NCI-H526 treated with DMSO at 0.1 percent for 48 hours (cell line): ENCODE measurements at places on chromosomes 5 and 9.

DNA sequence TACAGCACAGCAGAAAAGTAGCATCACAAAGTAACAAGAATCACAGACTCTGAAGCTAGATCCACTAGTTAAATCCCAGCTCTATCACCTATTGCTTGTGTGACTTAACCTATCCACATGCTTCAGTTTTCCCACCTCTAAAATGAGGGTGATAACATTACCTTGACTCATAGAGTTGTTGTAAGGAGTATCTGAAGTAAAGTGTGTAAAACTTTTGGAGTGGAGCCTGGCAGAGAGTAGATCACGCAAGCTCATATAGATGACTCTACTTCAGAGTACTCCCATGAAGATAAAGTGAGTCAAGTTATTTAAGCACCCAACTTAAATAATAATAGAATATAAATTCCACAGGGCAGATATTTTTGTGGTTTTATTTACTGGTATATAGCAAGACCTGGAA, 94.5 kb upstream of the FER start:
- no peak for DNase-seq

- peak; percentile 22 for DNase-seq
Measured at GRCh38 chr5:30040488-30041118, 1152.9 kb upstream of the CDH6 start.

DNA sequence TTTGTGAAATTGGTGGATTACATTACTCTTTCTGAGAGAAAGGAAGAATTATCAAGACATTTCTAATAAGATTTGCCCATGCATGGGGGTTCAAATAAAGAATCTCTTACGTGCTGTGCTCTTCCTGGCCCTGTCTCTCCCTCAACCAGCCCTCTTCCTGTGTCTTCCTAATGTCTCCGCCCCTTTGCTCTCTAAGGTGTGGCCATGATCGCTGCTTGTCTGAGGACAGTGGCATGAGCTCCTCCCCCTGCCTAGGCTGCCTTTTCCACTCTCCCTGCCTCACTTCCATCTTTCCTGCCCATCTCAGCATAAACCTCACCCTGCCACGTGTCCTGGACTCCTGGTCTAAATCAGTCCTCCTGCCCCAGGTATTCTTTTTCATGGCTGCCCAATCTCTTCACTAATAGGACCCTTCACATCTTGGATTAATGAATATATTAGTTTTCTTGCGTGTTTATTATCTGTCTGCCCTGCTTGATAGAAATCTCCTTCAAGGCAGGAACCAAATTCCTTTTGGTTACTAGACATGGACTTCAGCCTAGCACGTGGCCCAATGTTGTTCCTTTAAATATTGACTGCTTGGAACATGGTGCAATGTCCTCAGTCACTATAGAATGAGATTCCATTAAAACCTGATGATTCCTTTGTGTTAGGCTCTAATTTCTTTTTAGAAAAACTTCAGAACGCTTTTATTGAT, 122.3 kb downstream of the MTRR start:
- no peak for DNase-seq

DNA sequence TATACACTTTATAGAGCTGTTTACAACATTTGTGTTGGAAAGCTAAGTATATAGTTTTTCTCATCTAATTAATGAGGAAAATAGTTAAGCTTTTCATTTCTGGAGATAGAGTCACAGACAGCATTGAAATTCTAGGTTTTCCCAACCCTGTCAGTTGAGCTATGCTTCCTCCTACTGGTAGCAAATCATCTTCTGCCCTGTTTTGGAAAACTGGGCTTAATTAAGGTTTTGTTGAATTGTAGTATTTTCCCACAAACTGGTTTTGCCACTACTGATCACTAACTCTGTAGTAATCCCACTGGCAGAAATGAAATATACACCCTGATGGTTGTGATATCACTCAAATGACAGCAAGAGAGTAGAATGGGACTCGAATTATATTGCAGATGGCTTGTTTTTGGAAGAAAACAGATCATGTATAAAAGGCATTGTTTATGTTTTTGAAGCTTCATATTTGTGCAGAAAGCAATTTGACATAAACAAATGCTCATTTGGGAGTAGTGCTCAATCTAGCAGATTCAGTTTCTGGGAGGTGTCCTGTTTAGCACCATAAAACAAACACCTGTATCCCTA, 46.6 kb downstream of the CD180 start:
- no peak for DNase-seq

DNA sequence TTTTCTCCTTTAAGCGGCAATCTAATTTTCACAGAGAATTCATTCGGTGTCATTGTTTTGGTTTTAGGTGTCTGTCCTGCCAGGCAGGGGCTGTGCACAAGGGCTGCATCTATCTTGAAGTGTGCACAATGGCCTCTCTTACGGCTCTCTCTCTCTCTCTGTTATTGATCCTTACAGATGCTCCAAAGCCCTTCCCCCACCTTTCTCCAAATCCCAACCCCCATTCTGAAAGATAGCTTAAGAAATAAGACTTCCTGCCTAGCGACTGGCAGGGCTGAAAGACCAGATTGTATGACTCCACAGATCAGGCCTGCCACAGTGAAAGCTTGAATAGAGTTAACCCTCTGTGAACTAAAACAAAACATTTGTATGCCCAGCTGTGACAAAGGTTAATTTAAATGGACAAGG, 86.5 kb upstream of the NR5A1 start:
- no peak for DNase-seq

DNA sequence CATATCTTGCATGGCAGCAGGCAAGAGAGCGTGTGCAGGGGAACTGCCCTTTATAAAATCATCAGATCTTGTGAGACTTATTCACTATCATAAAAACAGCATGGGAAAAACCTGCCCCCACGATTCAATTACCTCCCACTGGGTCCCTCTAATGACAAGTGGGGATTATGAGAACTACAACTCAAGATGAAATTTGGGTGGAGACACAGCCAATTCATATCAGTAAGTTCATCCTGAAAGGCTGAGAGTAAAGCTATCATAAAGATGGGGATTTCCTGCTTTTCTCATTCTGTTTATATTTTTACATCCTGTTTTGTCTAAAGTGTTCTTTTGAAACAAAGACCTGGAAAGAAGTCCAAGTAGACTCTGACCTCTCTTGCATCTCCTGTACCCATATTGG, 28.9 kb upstream of the IL33 start:
- no peak for DNase-seq

DNA sequence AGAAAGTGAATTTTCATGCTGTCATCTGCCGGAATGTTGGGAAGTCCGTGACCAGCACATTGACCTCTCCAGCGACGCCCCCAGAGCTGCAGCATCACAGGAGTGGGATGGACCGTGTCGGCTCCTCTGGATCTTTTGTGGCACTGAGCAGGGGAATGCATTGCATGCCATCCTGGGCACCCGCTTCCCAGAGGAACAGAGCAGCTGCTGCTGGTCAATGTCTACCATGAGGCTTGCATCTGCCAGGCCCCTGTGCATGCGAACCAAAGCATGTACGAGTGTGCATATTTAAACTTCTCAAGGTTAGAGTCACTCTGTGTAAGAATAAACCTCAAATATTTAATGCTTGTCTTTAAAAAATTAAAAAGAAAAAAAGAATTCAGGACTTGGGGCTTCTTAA, 414.8 kb downstream of the GADD45G start:
- DNase-seq, result no peak

DNA sequence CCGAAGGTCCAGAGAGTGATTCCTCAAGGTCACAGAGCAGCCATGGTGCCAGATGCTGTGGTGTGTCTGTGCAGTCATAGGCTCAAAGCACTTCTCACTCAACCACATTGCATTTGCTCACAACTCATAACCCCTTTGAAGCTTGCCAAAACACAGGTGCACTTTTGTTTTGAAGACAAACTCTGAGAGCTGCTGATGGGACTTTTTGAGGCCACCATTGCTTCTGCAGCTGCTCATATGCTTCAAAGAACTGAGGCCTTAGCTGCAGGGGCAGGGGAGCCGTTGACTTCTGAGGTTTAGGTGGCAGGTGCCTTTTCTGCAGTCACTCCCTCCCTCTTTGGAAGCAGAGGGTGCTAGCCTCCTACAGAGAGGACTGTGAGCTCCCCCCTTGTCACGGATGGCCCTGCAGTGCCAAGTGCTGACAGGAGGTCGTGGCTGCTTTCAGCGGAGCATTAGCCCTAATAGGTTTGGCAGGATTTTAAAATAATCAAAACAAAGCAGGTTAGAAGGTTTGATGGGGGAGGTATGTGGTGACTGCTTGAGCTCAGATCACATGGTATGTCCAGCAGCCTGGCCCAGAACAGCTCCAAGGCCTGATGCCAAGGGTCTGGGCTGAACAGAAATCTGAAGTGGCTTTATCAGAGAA, 232.1 kb downstream of the MAN2A1 start:
- DNase-seq, result no peak

DNA sequence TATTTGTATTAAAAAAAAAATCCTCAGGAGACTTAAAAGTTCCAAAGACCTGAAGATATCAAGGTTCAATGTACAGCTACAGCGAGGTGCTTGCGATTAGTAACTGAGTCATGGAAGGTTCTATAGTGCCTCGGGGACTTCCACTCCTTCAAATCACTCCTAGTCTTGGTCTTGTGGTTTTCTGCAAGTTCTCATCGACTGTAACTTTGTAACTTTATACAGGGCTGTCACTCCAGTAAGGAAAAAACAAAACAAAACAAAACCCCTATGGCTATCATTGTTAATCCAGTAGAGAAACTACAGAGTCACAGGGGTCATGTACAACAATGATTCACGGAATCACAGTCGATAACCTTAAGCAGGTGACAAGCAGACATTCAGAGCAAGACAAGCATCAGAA, 39.8 kb upstream of the SELENOP start:
- DNase-seq, result no peak

DNA sequence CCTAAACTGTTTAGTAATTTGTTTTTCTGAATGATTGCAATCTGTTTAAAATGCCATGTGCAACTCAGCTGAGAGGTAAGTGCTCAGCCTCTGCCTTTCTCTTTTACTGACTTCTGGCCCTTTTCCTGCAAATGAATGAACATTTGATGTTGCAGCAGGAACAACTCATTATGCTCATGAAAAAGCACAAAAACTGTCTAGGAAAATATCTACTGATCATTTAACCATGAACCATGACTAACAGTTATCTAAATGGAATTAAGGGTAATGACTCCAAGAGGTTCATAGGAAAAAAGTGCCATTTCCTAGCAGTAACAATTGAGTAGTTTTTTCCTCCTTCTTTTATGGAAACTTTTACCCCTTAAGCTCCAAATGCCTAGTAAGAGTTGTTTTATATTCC, 70.6 kb upstream of the ANKH start:
- no peak for DNase-seq

- no peak for DNase-seq
Measured at GRCh38 chr5:172703952-172704351, 62.9 kb downstream of the NEURL1B start.

- no peak for DNase-seq
Measured at GRCh38 chr9:114895521-114895991, 34.8 kb downstream of the TNFSF8 start.

- DNase-seq, result no peak
Measured at GRCh38 chr5:173197375-173197891, 37.6 kb downstream of the NKX2-5 start.

- no peak for DNase-seq
Measured at GRCh38 chr5:80211327-80211726, 44.5 kb downstream of the SERINC5 start.

GRCh38 chr5:57662991-57663390, 180.4 kb upstream of the ACTBL2 start:
- DNase-seq, result no peak

- no peak for DNase-seq
Measured at GRCh38 chr9:92706218-92706940, 36.4 kb upstream of the IPPK start.

DNA sequence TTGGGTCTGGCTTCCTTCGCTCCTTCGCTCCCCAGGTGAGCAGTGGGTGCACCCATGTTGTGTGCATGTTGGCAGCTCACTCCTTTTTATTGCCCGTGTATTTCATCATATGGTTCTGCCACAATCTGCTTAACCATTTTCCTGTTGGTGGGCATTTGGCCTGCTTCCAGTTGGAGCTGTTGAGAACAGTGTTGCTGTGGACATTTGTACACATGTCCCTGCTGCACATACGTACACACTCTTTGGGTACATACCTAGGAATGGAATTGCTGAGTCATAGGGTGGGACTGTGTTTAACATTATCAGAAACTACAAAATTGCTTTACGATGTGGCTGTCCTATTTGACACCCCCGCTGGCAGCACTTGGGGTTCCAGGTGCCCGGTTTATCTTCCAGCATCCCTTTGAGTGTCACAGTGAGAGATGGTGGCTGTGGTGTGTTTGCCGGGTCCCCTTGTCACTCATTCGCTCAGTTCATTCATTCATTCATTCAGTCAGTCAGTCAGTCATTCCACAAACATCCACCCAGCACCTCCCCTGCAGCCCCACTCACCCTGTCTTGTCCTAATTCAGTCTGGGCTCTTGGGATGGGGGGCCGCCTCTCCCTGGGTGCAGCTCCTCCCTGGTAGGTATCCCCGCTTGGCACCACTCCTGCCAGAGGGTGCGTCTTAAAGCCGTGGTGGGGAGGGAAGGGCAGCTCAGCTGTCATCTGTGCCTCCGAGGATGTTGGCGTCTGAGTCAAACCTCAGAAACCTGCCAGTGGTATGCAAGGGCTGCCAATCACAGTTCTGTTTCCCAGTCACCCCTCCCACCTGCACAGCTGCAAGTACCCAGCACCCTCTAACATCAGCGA, 7.9 kb upstream of the FIBCD1 start:
- DNase-seq, result no peak

- no peak for DNase-seq
Measured at GRCh38 chr9:114777821-114778609, 27.8 kb downstream of the TNFSF15 start.

DNA sequence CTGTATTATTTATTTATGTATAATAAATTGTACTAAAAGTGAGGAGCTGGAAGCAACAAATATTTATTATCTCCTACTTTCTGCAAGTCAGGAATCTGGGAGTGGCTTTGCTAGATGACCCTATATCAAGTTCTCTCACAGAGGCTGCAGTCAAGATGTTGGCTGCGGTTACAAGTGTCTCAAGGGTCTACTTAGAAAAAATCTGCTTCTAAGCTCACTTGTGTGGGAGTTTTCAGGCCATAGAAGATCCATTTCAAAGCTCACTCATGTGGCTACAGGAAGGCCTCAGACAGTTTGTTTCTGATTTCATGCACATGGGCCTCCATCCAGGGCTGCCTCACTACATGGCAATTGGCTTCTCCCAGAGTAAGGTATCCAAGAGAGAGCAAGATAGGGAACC, 551.1 kb downstream of the CAAP1 start:
- DNase-seq, result no peak

- DNase-seq, result no peak
Measured at GRCh38 chr5:143573568-143574170, 170.2 kb upstream of the NR3C1 start.
